ENCODE measurements at places on chromosomes 16 and 17.

GRCh38 chr16:70390774-70391173, 44.1 kb downstream of the DDX19A start:
- no peak for DNase-seq

- DNase-seq = no peak
Measured at GRCh38 chr16:66444049-66444481, 17.0 kb downstream of the BEAN1 start.

- peak; percentile 21 for DNase-seq
Measured at GRCh38 chr17:3843935-3844516, 2.0 kb downstream of the NCBP3 start.

- DNase-seq = no peak
Measured at GRCh38 chr17:74520016-74520434, 11.2 kb downstream of the CD300LB start.

DNA sequence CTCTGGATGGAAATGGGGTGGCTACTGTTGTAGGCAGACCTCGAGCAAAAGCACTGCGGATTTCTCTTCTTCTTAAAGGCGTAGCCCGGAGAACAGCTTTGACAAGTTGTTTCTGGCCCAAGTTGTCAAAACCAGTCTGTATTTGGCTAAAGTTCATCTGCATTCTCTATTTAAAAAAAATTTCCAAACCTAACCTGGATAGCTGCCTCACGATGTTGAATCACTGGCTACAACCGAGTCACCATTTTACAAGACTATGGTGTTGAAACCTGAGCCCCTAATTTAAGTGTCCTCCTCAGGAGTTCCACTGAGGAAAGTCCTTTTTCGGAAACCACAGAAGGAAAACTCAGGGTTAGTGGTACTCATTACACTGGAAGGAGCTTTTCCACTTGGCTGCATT, 1.5 kb downstream of the SLC16A6 start:
- no peak for DNase-seq

Data from stimulated activated CD8-positive, alpha-beta memory T cell treated with anti-CD3 and anti-CD28 coated beads, Interleukin-4, amount 100 ng/mL, for 1 hour (primary cell).